ENCODE measurements at places on chromosomes 12 and 14.
A peak's percentile ranks its signal among the peaks of the same experiment; 100 is the strongest.

- DNase-seq = no peak
Observed at GRCh38 chr12:71664411-71665089, 449 bp downstream of the THAP2 start.

DNA sequence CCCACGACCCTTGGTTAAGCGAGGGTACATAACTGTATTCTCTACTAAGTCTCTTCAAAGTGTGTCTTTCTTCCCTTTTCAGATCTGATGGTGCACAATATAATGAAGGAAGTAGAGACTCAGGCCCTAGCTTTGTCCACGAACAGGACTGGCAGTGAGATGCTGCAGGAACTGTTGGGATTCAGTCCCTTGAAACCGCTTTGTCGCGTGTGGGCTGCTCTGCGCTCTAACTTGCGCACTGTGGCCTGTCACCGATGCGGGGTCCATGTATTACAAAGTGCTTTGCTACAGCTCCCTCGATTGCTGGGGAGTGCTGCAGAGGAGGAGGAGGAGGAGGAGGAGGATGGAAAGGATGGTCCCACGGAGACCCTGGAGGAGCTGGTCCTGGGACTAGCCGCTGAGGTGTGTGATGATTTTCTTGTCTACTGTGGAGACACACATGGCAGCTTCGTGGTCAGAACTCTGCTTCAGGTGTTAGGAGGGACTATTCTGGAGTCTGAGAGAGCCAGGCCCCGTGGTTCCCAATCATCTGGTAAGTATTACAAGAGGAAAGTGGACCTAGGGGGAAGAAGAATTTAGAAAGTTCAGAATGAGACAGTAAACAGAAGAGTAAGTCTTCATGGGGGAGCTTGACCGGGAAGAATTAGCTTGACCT lies 803 bp downstream of the NOP9 start:
- no peak for DNase-seq

GRCh38 chr14:94366146-94366915 lies 22.1 kb downstream of the SERPINA1 start:
- DNase-seq = no peak

DNA sequence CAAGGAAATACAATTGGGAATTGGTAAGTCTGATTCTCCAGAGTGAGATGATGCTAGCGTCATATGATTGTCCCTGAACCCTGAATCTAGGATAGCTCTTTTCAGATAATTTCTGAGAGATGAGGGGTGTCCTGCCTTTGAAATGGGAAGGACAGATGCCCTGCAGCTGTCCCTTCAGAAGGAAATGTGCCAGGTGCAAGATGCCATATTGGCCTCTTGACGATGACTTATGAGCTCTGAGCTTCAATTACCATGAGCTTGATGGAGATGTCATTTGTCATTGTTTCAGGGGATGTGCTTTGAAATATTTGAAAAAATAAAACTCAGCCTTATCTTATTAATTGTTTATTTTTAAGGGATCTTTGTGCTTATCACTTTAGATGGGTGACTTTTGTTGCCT lies 185.1 kb downstream of the DACT1 start:
- DNase-seq = no peak

- DNase-seq = no peak
Observed at GRCh38 chr12:50571786-50572185, 67.0 kb downstream of the DIP2B start.

- peak; percentile 68 for DNase-seq
Observed at GRCh38 chr12:49868952-49869815, 26.3 kb upstream of the BCDIN3D start.

DNA sequence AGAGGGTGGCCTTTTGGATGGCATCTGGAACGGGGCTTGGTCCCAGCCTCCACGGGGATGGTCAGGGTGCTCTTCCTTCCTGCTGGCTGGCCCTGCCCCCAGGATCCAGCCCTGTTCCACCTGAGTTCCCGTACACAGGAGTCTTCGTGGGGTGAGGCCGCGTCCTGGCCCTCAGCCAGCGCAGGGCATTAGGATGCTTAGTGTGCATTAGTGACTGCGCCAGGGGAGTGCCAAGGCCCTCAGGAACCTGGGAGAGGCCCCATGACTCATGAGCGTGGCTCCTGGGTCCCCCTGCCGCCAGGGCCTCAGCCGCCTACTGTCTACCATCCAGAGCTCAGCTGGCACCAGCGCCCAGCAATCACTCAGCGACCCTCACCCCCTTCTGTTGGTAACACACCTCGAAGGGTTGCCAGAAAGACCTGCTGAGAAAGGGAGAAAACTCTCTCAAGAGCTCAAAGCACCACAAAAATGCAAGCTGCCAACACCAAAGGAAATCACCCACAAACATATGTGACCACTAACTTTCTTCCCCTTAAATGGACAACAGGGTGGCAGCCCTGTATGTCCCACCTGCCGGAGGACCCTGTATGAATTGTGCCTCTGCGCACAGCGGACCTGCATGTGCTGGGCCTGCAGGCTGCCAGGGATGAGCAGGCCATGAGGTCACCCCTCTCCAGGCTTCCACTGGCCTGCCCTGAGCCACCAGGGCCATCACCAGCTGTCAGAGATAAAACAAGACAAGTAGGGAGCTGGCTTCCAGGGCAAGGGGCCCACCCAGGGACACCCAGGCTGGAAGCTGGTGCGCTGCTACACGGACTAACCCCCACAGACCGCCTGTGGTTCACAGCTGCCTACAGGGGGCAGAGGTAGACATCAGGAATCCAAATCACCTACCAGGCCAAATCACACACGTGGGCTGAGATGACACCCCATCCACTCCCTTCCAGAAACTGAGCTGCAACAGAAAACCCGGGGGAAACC lies 28.7 kb downstream of the CCDC85C start:
- DNase-seq = no peak

DNA sequence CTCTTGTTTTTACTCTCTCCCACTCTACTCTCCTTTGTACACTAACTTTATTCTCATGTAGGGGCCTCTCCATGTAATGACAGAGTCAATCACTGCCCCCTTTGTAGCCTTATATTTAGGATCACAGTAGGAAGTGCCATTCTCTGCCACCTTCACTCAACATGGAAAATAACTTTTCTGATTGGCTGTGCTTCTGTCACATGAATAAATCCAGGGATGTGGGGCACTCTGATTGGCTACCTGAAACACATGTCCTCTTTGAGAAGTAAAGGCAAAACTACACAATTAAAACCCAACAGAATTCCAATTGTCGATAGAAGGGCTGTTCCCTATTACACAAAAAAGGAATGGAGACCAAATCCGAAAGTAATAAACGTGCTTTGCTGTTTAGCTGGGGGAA lies at the start of gene RNASE9:
TSS of gene RNASE9 (minus strand) at position 87 of the 400 bp plus-strand sequence.
- DNase-seq = no peak

- DNase-seq = no peak
Observed at GRCh38 chr14:88823968-88824313, 510 bp upstream of the TTC8 start.

DNA sequence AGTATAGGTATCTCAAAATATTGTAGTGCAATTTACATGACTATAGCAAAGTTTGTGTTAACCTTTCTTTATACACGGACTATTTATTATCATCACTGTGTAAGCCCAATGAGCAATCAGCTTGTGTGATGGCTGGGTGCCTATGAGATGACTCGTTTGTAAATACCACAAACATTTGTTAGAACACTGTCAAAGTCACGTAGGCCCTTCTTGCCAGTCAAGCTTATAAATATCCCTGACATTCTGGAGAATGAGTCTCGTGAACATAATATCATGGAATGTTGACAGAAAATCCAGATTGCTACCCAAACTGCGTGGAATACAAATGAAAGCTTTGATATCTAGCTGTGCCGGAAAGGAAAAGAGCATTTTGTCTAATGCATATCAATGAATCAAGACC lies 648.3 kb upstream of the MDGA2 start:
- no peak for DNase-seq

DNA sequence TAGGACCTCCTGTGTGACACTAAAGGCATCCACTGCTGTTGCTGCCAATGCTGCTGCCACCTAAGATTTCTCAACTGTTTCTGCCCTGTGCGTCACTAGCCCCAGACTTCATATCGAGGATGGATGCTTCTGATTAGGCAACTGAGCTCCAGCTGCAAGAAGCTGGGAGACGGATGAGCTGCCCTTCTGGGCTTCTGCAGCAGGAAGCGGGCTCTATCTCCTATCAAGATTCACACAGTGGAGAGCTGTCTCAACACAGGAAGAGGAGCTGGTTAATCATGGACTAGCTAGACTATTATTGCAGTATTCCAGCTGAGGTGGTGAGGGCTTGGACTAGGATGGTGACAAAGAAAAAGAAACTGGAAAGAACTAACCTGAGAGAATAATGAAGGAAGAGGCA lies 59.2 kb upstream of the PELI2 start:
- DNase-seq = no peak

- no peak for DNase-seq
Observed at GRCh38 chr14:101082436-101083384, 179.2 kb upstream of the RTL1 start.

- no peak for DNase-seq
Observed at GRCh38 chr14:91778217-91778616, 46.3 kb upstream of the CATSPERB start.

DNA sequence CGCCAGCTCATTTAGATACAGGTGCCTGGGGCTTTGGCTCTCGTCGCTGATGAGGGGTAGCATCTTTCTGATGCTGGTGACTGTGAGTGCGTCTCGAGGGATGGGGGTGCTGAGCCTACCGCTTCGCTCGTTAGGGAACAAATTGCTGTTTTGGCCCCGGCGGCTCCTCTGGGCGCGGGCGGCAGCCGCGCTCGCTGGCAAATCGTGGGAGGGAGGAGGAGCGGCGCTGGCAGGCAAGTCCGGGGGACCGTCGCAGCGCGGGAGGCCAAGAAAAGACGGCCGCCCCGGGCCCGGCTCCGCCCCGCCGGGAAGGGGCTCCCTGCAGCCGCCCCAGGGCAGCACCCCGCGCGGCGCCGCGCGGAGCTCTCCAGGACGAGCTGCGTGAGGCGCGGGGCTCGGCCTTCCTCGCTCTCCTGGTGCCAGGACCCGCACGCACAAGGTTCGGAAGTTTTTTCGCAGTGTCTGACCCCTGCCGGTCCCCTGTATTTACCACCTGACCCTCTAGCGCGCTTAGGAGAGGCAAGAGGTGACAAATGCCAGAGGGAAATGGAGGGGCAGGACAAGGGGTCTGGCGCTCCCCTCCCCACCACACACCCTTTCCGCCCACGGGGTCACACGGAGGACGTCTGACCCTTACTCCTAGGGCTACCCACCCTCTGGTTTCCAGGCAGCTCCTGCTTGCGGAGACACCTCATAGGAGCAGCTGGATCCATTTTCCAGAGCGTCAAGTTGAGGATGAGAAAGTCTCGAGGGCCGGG lies 899 bp upstream of the KCNH3 start:
- DNase-seq = no peak

GRCh38 chr12:53596920-53597363 lies 29.2 kb downstream of the ATF7 start:
- DNase-seq = no peak

DNA sequence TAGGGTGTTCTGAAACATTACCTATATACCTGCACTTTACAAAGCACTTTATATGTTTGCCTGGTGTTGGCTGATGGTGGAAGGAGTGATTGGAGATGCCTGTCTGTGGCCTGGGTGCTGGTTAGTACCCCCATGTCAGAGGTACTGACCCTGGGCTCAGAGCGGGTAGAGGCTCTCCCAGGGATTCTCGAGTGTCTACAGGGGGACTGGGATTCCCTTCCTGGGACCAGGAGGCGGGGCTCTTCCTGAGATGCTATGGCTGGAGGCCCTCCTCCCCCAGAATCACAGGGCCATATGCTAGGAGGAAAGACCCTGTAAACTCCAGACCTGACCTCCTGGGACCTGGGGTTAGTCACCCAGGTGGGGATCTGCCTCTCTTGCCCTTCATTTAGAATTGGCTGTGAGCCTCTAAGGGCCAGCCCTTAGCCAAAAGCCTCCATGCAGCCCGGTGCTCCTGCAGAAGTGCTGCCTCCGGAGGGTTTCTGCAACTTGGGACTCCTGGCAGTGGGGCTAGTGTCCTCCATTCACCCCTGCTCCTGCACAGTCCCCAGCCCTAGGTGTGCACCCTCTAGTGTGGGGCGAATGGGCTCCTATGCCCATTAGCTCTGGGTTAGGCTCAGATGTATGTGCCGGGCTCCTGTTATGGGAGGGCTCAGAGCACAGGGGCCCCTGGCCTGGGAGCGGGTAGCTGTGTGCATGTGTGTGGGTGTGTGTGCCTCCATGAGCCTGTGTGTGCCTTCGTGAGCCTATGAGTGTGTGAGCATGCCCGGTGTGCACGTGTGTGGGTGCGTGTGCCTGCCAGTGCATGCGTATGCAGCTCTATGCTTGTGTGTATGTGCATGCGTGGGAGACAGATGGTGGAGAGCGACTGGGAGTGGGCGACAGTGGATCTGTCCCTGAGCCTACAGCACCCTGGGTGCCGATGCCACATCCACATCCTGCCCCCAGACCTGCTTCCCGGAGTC lies 36.6 kb downstream of the RTL1 start:
- DNase-seq = no peak

DNA sequence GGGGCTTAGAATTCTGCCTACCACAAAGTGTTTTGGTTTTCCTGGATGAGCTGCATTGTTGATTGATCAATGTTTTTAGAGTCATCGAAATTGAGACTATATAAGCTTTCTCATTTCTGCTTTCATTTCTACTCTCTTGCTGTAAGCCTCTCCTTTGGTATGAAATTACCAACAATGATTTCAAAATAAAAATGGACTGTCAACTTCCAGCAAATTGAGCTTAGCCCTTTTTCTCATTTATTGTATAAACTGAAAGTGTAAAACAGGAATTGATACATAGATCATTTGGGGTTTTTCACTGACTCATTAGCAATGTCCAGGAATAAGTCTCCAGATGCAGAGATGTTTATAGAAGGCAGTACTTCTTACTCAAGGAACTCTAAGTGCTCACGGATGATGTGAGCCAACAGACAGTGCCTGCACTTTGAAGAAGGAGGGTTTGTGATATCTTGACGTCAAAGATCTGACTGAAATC lies 20.0 kb upstream of the PCNX1 start:
- no peak for DNase-seq

DNA sequence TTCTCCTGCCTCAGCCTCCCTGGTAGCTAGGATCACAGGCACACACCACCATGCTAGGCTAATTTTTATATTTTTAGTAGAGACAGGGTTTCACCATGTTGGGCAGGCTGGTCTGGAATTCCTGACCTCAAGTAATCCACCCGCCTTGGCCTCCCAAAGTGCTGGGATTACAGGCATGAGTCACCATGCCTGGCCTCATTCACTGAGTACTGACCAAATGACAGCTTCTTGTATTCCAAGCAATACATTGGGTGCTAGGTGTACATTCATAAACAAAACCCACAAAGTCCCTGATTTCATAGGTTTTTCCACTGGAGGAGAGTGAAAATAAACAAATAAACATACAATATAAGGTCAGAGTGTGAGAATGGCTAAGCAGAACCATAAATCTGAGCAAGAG lies 136.3 kb downstream of the HELB start:
- DNase-seq = no peak

GRCh38 chr12:5873281-5873919 lies 71.7 kb downstream of the ANO2 start:
- DNase-seq = no peak

- DNase-seq = no peak
Observed at GRCh38 chr12:111359231-111359913, 9.5 kb downstream of the PHETA1 start.

- DNase-seq = no peak
Observed at GRCh38 chr12:3091038-3091319, 13.8 kb downstream of the TSPAN9 start.

All from nucleus accumbens (tissue), 56 donors.